ENCODE measurements at places on chromosomes 7 and 10.

DNA sequence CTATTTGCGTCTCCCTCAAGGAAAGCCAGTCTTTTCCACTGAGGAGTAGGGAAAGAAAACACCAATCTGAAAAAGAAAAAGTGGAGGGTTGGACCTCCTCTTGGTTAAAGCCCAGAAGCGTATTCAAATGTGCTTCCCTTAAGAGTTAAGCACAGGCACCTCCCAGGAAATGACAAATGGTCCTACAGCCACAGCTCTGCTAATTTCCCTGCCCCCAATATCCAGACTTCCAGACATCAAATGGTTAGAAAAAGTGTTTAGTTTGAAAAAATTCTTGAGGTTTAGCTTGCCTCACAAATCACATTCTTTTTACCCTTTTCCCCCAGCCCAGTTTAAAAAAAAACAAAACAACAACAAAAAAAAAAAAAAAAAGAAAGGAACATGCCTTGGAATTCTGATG is 19.0 kb upstream of the COL1A2 start:
- DNase-seq, result no peak

GRCh38 chr10:61188101-61188500 is 244.1 kb upstream of the RHOBTB1 start:
- DNase-seq, result no peak

DNA sequence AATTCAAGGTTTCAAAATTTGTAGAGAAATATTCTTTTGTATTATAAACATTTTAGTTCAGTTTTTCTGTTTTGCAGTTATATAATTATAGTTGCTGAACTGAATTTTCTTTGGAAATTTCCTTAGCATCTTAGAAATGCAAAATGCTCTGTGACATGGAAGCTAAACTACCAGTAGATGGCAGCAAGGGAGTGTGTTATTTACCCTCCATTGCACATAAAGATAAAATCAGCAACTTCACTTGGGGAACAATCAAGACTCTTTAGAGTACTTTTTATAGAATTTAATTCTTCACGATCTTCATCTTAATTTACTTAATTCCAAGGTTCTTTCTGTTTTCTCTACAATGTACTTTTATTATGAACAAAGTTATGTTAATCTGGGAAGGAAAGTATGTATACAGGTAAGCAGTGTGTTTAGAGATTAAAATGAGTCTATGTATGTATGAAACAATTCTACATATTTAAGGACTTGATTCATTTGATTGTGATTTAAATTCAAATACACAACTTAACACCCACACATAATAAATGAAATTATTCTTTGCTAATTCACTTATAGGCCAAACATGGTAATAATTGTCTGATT is 404.2 kb downstream of the THSD7A start:
- DNase-seq, result peak; percentile 17

DNA sequence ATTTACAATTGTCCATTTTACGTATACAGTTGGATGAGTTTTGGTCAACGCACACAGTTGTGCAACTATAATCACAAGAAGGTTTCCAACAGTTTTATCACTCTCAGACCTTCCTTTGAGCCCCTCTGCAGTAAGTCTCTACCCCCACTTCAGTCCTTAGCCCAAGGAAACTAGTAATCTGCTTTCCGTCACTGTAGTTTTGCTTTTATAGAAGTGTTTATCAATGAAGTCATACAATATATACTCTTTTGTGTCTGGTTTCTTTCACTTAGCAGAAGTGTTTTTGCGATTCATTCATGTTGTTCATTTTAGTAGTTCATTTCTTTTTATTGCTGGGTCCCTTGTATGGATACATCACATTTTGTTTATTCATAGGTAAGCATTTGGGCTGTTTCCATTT is 92.9 kb upstream of the PIP4K2A start:
- DNase-seq, result no peak

DNA sequence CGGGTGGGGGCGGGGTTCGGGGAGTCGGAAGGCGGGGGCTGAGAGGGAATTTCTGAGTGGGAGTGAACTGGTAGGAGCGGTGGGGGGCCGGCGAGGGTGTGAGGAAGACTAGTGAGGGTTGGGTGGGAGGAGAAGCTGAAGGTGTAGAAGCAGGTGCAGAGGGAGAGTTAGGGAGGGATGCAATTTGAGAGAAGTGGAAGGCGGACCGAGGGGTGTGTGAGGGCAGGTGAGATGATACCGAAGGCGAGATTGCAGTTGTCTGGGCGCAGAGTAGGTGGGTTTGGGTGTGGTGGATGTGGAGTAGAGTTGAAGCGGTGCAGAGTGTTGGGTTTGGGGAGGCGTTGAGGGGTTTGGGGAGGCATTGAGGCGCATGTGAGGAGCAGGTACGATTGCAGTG is 643 bp downstream of the KAT6B start:
- DNase-seq, result no peak

GRCh38 chr10:17217631-17218232 is 10.3 kb upstream of the VIM start:
- no peak for DNase-seq

GRCh38 chr7:1403638-1404459 is 55.4 kb downstream of the MICALL2 start:
- peak; percentile 14 for DNase-seq

DNA sequence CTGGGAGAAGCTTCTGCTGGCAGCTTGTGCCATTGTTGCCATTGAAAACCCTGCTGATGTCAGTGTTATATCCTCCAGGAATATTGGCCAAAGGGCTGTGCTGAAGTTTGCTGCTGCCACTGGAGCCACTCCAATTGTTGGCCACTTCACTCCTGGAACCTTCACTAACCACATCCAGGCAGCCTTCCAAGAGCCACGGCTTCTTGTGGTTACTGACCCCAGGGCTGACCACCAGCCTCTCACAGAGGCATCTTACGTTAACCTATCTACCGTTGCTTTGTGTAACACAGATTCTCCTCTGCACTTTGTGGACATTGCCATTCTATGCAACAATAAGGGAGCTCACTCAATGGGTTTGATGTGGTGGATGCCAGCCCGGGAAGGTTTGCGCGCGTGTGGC is 220.7 kb downstream of the ADK start:
- no peak for DNase-seq

- no peak for DNase-seq
These were observed 23.6 kb downstream of the AKR1B1 start for GRCh38 chr7:134435161-134435920.

GRCh38 chr7:158093156-158093796 is 494.3 kb downstream of the PTPRN2 start:
- DNase-seq, result no peak

GRCh38 chr7:26117142-26117807 is 34.7 kb upstream of the NFE2L3 start:
- DNase-seq, result no peak

GRCh38 chr7:24709051-24709450 is 48.2 kb downstream of the GSDME start:
- DNase-seq, result no peak

DNA sequence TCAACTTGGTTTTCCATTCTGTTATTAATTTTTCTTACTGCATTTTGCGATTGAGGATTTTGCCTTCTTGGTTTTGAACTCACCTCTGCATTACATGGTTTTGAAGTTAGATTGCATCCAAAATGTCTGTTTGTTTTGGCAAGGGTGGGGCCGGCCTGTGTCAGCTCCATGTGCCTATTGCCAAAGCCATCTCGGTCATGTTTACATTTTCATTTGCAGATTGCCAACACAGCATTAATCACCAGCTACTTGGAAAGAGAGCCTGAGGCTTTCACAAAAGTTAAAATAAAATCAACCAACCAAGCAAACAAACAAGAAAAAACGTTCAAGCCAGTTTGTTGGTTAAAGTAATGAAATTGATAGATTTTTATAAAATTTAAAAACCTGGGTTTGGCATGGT is 695.8 kb downstream of the TYW1 start:
- DNase-seq, result no peak

- DNase-seq, result no peak
These were observed 6.3 kb downstream of the RSBN1L start for GRCh38 chr7:77702513-77702912.

GRCh38 chr7:84117304-84117703 is 77.3 kb downstream of the SEMA3A start:
- DNase-seq, result no peak

DNA sequence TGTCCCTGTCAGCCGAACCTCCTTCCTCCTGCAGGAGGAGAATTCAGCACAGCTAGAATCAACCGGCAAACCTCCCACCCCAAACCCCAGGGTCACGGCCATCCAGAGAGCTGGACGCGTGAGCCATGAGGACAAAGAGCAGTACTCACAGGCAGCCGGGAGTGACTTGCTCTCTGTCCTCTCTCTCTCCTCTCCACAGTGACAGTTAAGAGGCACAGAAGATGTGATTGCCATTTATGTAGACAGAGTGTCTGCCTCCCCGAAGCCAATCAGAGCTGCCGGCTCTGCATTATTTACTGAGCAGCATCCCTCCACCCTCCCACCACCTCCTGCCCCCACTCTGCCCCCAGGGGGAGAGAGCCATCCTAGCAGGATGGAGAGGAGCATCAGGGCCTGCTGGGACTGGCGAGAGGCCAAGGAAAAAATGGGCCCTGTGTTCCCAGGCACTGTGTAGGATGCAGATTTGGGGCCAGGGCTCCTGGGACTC is 4.3 kb downstream of the DDC start:
- DNase-seq, result no peak

- no peak for DNase-seq
These were observed 127.1 kb downstream of the NXPH1 start for GRCh38 chr7:8560501-8560900.

- peak; percentile 73 for DNase-seq
These were observed at the start of gene FUOM for GRCh38 chr10:133357285-133358161. FUOM (minus strand) TSS chr10:133358019; CDS start chr10:133358007, 12 bp downstream.

DNA sequence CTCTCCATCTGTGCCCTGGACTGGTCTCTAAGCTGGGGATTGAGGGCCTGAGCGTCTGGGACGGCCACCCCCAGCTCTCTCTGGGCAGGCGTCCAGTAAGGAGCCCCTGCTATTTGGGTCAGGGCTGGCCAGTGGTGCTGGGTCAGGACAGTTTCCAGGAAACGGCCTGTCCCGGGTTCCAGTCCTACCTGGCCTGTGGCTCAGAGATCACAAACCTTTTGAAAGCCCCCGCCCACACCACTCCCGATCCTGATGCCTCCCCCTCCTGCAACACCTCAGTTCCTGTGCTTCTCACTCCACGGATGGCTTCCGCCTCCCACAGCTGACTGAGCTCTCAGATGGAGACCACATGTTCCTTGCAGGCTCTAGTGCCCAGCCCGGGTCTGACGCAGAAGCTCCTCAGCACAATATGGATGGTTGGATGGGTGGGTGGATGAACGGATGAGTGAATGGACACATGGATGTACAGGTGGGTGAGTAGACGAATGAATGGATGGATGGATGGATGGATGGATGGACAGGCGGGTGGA is 91.7 kb upstream of the PDGFA start:
- DNase-seq, result no peak

- DNase-seq, result no peak
These were observed 1.2 kb downstream of the VCL start for GRCh38 chr10:73998929-73999691.

GRCh38 chr7:145978769-145979168 is 137.8 kb upstream of the CNTNAP2 start:
- DNase-seq, result no peak

DNA sequence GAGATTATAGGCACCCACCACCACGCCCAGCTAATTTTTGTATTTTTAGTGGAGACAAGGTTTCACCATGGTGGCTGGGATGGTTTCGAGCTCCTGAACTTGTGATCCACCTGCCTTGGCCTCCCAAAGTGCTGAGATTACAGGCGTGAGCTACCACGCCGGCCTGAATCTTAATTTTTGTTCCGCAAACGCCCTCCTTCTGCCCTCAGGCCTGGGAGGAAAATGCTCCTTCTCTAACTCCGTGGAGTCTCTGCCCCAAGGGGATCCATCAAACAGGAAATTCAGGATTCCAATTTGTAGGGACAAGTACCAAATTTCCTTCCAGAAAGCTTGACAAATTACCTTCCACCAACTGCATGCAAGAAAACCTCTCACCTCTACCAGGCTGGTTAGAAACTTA is 43.2 kb downstream of the RBAK start:
- DNase-seq, result no peak

- no peak for DNase-seq
These were observed 28.4 kb downstream of the DAGLB start for GRCh38 chr7:6419310-6419773.

DNA sequence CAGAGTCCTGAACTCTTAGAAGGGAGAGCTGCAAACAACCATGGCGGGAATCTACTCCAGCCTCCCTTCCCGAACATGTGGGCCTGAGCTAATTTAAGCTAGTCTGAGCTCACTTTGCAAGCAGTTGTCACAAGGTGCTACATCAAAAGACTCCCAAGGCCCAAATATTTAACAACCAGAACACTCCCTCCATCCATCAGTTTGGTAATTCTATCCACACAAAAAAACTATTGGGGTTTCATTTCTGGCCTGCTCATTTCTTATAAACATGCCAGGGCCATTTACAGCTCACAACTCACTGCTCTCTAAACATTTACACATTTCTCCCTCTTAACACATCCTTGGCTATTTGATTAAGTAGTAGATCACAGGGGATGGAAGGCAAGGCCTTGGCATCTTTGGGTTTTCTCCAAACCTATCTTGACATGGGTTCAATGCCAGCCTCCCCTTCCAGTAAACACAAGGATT is 263.4 kb downstream of the KCNMA1 start:
- DNase-seq, result no peak

GRCh38 chr7:124411796-124412195 is 353.8 kb downstream of the GPR37 start:
- no peak for DNase-seq

GRCh38 chr10:69237528-69238159 is 17.5 kb downstream of the HKDC1 start:
- peak; percentile 85 for DNase-seq

DNA sequence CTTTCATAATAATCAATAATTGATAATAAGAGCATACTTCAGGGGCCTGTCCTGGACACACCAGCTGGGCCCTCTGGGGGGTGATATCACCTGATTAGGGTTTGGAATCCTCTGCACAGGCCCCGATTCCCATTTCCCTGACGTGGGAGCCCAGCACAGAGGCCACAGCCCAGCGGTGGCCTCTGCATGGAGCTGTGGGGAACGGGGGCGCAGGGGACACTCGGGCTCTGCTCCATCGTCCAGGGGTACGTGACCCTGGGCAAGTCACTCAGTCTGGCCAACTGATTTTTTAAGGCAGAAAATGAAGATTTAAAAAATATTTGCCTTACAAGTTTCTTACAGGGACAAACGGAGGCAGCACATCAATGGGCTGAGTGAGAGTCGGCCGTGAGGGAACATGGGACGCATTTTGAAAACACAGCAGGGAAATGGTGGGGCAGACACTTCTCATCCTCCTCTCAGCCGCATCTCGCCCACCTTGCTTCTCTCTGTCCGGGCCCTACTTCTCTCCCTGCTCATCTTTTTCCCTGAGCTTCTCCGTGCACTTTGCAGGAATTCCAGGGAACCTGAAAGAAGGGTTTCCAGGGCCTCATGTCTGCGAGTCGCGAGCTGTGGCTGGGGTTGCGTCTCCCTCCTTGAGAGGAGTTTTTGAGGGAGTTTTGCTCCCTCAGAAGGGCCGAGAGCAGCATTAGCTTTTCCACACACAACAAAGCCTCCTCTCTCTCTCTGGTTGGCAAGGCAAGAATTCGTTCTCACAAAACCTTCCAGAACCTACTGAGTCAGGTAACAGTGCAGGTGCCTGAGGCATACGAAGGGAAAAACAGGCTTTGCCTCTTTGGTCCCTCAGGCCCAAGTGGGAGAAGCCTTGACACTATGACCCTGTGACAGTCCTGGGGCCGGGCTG is 312.0 kb downstream of the WDR37 start:
- no peak for DNase-seq

Data from HL-60 (cell line).